ENCODE measurements at places on chromosomes 2 and 18.

- DNase-seq, result no peak
These were observed 29.7 kb downstream of the DGKD start for GRCh38 chr2:233384015-233384414.

GRCh38 chr18:50182511-50182910 is 12.4 kb downstream of the MYO5B start:
- no peak for DNase-seq

DNA sequence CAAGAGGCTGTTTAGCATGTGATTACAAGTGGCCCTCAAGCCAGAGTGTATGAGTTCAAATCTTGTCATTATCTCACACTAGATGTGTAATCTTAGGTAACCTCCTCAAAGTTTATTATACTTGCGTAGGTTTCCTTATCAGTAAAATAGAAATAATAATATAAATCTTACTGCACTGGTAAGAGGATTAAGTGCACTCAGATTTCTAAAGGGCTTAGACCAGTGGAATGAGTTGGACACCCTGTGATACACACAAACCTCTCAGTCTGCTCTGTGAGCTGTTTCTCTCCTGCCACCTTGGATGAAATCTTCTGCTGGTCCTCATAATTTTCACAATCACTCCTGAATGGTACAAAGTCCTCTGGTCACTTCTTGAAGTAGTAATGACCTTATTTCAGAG is 145.4 kb upstream of the ZNF516 start:
- DNase-seq, result no peak

GRCh38 chr2:178244777-178245176 is 50.5 kb downstream of the OSBPL6 start:
- DNase-seq, result no peak

DNA sequence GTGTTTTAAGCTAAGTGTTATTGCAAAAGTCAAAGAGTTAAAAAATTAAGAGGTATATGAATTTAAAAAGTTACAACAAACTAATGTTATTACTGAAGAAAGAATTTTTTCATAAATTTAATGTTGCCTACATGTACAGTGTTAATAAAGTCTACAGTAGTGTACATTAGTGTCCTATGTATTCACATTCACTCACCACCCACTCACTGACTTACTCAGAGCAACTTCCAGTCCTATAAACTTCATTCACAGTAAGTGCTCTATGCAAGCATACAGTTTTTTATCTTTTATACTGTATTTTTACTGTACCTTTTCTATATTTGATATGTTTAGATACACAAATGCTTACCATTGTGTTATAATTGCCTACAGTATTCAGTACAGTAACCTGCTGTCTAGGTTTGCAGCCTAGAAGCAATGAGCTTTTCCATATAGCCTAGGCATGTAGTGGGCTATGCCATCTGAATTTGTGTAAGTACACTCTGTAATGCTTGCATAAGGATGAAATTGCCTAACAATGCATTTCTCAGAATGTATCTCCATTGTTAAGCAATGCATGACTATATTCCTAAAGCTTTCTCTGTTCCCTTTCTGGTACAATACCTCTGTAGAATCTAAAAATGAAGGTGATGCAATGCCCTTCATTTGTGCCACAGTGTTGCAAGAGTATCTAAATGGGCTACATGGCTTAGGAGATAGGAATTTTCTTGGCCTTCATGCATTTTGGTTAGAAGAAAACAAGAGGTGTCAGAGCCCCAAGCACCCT is 370.8 kb upstream of the NT5C1B start:
- DNase-seq, result no peak

- DNase-seq, result peak; percentile 52
These were observed 638 bp downstream of the ST6GAL2 start for GRCh38 chr2:106885329-106885728.

GRCh38 chr2:204315236-204315662 is 230.0 kb upstream of the PARD3B start:
- DNase-seq, result peak; percentile 52

DNA sequence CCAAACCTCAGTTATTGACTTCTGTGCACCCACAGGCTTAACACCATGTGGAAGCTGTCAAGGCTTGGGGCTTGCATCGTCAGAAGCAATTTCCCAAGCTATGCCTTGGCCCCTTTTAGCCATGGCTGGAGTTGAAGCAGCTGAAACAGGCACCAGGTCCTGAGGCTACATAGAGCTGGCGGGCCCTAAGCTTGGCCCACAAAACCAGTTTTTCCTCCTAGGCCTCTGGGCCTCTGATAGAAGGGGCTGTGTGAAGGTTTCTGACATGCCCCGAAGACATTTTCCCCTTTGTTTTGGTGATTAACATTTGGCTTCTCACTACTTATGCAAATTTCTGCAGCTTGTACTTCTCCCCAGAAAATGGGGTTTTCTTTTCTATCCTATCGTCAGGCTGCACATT is 9.1 kb upstream of the TMX3 start:
- DNase-seq, result no peak

GRCh38 chr2:73111073-73112025 is 1.4 kb downstream of the RAB11FIP5 start:
- DNase-seq, result peak; percentile 20

DNA sequence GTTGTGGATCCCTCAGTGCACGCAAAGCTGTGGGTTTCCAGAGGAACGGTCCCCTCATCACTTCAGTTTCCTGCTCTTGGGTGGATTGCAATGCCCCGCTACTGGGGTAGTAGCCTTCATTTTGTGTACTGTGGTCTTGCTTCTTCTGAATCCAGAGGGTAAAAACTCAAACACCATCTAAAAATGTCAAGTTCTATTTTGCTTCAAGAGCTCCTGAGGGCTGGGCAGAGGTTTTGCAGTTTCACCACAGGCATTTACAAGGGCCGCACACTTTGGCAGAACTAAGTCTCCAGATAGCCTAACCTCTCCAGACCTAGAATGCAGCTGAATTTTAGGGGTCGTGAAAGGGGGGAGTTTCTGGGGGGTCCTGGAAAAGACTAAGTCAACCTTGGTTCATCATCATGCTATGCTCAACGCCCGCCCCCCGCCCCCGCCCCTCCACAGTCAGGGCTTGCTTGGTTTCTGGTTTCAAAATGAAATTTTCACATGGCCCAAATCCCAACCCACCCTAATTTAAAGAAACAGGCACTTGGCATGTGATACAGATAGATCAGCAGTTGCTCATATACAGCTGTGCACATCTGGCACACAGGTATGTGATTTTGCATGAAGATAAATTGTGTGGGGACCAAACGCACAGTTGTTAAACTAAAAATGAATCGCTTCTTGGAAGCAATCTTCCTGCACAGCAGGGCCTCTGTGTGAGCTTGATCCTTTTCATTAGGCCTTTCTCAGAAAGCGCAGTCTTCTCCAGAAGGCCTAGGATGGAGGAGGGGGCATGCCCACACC is 329.6 kb downstream of the OSR1 start:
- no peak for DNase-seq

GRCh38 chr2:200738590-200738989 is 73.1 kb upstream of the BZW1 start:
- no peak for DNase-seq

DNA sequence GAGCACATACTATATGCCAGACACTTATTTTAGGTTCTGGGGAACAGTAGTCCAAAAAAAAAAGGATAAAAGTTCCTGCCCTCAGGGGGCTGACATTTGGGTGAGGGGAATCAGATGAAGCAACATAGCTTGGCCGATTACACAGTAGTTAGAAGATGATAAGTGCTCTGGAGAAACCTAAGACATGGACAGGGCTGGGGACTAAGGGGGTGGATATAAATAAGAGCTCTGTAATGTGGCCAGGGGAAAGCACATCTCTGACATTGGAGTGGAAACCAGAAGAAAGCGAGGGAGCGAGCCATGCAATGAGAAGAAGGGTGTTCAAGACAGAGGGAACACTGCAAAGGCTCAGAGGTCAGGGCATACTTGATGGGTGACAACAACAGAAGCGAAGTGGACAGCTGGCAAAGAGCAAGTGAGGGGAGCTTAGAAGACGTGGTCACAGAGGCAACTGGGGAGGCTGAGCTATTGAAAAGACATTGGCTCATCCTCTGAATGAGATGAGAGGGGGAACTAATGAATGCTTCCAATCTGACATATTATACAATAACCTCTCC is 11.4 kb downstream of the TMEM182 start:
- DNase-seq, result no peak

- DNase-seq, result no peak
These were observed at the start of gene WIPF1 for GRCh38 chr2:174597345-174598047. TSS of gene WIPF1 (minus strand) at chr2:174597804. CDS start at chr2:174585573, 12,231 bp downstream.

DNA sequence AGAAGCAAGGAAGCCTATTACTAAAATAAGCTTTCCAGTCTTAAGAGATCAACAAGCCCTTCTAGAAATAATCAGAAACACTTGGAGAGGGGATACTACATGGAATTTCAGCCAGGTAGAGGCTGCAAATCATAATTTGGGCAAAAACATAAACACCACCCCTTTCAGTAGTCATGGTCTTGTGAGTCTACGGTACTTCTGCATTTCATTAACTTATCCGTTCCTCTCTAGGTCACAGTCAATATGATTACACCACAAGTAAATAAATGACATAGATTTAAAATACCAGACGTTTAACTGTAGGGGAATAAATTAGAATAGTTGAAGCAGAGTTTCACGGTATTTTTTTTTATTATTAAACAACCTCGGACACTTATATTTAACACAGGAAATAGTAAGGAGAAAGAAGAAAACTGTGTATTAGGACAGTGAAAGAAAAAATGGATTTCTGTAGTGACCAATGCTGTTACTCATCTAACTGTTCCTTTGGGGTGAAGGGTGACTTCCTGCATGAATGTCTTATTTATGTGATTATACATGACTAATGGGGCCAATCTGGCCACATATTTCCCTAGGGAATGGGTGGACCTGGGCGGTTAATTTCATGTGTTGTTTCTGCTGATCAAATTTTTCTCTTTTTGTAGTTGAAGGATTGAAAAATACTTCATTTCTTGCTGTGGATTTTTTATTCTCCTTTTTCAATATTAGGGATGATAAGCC is 456.6 kb upstream of the UBE2E3 start:
- DNase-seq, result no peak

DNA sequence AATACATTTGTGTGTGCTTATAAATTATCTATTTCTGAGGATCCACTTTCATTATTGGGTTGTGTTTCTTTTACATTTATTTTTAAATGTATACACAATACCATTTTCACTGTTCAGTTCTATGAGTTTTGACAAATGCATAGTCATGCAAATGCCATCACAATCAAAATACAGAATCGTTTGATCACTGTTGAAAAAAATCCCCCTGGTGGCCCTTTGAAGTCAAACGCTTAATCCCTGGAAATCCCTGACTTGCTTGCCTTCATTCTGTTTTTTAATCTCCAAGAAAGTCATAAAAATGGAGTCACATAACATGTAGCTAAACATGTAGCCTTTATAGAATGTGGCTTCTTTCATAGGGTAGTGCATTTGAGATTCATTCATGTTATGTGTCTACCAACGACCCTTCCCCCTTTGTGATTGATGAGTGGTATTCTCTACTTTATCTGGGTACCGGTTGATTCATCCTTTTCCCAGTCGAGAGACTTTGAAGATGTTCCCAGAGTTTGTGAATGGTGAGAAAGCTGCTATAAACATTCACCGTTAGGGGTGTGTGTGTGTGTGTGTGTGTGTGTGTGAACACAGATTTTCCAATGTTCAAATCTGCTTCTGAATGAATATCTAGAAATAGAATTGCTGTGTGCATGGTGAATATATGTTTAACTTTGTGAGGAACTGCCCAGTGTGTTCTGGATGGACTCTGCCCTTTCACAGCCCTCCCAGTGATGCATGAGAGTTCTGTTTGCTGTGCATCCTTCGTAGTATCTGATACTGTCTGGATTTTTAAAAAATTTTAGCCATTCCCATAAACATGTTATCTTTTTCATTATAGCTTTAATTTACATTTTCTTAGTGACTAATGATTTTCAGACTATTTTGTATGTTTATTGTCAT is 173.6 kb downstream of the GALR1 start:
- DNase-seq, result no peak

DNA sequence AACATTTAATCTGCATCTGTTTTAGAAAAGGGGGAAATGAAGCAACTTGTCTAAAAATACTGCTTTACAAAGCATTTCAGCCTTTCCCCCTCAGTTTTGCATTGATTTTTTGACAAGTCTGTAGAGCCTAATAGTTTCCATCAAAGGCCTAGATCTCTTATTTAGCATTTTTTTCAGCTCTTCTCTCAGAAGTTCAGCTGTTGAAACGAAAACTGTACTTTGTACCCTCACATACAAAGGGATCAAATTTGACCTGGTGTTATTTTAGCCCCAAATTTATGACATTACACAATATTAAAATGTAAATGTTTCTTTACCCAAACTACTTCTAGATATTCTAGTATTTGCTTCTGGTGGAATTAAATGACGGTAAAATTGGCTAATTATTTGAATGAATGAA is 13.0 kb downstream of the YPEL5 start:
- DNase-seq, result no peak

DNA sequence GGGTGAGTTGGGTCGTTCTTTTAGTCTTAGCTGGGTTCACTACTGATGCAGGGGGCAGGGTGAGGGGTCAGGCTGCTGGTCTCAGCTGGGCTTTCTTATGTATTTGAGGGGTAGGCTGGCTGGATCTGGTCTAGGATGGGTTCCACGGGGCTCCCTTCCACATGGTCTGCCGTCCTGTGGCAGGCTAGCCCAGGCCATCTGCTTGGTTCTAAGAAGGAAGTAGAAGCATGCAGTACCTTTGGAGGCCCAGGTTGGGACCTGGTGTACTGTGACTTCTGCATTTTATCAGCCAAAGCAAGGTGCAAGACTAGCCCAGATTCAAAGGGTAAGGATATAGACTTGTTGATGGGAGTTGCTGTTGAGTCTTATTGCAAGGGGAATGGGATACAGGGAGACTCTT is 35.5 kb upstream of the MGAT5 start:
- no peak for DNase-seq

GRCh38 chr2:166451468-166451867 is 42.6 kb downstream of the SCN7A start:
- no peak for DNase-seq

DNA sequence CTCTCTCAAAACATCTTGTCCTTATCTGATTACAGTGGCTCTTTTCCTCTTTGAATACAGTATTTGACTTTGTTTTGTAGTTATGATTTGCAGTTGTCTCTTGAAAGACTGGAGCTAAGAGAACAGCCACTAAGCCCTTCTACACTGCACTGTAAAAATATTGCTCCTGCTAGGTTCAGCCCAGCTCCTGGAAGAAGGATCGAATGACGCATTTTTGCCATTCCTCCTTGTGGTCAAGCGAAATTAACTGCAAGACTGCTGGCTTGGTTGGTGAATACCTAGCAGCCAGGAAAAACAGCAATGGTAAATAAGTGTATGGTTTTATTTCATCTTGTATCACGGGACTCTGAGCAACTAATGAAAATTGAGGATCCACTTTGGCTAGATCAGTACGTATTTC is 407.8 kb upstream of the CDH2 start:
- DNase-seq, result peak; percentile 76

GRCh38 chr18:74582642-74583041 is 15.0 kb upstream of the ZNF407 start:
- DNase-seq, result no peak

- DNase-seq, result no peak
These were observed 15.0 kb downstream of the KANSL3 start for GRCh38 chr2:96623116-96623515.

Data from renal pelvis (tissue), 12 donors.